ENCODE measurements at places on chromosomes 7 and 10.

GRCh38 chr10:77605466-77605865 is 32.1 kb downstream of the KCNMA1 start:
- no peak for DNase-seq

DNA sequence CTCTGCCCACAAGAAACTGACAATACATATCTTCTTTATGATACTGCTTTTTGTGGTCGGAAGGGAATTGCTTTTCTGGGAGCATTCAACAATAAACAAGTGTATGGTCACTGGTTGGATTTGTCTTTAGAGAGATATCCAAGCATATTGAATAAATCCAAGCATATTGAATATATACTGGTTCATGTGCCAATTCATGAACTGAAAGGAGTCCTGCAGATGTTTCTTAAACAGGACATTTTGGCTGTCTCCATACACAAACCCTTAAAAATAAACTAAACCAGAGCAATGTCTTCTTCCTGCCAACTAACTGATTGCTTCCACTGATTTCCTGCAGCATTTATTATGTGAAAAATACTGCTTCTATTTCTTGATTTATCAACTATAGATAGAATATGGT is 173.9 kb downstream of the FOXP2 start:
- no peak for DNase-seq

DNA sequence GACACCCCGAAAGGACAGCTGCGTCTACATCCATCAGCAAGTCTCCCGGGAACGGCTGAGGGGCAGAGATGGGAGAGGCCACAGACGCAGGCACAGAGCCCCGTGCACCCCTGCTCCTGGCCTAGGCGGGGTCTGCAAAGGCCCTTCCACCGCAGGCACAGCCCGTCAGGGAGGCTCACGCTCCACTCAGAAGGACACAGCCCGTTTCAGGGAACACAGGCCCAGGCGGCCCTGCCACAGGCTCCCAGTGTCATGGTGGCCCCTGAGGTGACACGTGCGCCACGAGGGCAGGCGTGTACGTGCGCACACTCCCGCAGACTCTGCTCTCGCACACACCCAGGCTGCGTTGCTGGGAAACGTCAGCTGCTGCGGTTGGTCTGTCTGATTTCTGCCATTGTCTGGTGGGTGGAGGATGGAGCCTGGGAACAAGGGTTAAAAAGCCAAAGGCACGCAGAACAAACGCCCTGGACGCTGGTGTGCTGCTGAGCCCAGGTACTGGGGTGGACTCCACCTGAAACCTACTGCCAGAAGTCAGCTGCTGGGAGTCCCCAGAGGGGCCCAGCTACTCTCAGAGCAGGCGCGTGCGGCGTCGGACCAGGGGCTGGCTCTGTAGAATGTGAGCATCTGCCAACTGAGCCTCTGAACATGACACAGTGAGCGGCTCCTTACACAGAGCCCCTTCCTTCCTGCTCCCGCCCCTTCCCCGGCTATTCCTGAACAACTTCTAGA is 13.1 kb downstream of the GPER1 start:
- DNase-seq, result no peak

- DNase-seq, result no peak
Measured at GRCh38 chr7:40944981-40945585, 757.8 kb downstream of the INHBA start.

DNA sequence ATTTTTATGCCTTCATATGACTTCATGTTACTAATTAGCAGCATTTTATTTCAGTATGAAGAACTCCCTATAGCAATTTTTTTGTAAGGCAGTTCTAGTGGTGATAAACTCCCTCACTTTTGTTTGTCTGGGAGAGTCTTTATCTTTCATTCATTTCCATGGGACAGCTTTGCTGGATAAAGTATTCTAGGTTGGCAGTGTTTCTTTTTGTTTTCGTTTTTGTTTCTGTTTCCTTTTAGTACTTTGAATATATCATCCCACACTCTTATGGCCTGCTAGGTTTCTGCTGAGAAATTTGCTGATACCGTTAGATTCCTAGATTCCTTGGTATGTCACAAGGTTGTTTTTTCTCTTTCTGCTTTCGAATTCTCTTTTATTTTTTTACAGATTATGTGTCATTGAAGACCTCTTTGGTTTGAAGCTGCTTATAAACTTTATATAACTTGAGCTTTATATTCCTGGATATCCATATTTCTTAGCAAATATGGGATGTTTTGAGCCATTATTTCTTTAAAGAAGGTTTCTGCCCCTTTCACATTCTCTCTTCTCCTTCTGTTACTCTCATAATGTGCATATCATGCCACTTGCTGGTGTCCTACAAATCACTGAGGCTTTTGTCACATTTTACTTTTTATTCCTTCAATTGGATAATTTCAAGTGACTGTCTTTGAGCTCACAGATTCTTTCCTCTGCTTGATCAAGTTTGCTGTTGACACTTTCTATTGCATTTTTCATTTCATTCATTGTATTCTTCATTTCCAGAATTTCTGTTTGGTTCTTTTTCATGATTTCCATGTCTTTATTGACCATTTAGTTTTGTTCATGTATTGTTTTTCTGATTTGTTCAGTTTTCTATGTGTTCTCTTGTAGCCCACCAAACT is 28.9 kb upstream of the AHR start:
- no peak for DNase-seq
